ENCODE measurements at places on chromosomes 3 and 15. TPM values are rescaled to one million over a fixed set of nuclear protein-coding genes. Genes with fewer than 3 reads are reported as not detected.

The PDZRN3 gene
- 36.1 TPM for total RNA-seq

The TRIM42 gene
- not detected for total RNA-seq

The DAPK2 gene
- 6.7 TPM for total RNA-seq

The TPRG1 gene
- total RNA-seq: 1.3 TPM

The RAD51 gene
- 0.59 TPM for total RNA-seq

The LMOD3 gene
- 0.37 TPM for total RNA-seq

DNA sequence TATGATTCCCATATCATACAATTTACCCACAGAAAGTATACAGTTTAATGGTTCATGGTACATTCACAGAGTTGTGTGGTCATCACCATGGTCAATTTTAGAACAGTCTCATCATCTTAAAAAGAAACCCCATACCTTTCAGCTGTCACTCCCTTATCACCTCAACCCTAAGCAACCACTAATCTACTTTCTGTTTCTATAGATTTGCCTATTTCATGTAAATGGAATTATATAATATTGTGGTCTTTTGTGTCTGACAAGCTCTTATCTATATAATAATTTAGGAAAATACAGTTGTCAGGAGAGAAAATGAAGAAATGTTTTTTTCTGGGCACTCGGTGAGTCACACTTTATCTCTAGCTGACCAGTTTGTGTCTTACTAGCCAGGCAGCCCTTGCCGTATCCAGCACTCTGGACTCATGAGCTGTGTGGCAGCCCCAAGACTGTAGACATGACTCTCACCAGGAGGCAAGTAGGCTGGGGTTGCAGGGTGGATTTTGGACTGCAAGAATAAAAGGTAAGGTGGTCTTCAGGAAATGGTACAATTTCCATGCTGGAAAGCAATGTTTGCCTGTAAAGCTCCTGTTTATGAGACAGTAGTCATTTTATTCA is 234.6 kb downstream of the THRB start:
- DNase-seq: no peak

GRCh38 chr3:182755712-182756111 is 37.6 kb upstream of the ATP11B start:
- no peak for DNase-seq

DNA sequence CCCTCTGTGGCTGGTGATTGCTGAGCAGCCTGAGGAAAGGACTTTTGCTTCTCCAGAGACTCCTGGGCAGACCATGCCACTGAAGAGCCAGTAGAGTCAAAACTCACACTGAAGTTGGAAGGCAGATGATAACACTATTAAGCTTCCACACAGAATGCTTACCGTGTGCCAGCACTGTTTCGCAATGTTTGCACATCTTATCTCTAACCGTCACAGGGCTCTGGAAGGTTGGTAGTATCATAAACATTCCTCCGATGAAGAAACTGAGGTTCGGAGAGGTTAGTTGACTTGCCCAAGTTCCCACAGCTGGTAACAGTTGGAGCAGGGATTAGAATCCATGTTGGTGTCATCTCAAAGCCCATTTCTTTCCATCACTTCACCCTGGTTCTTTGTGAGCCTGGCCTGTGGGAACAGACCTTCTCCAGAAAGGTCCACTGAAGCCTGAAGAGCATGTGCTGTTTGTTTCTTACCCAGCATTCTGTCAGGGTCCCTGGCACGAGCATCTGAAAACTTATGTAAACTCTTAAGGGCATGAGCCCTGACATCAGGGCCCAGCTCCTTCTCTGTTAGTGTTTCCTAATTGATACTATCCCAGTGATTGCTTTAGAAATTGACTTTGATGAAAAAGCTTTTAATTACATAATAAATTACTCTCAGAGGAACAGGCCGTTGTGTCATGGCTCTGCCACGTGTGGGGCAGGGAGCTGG is 77.0 kb upstream of the PRR23C start:
- no peak for DNase-seq

DNA sequence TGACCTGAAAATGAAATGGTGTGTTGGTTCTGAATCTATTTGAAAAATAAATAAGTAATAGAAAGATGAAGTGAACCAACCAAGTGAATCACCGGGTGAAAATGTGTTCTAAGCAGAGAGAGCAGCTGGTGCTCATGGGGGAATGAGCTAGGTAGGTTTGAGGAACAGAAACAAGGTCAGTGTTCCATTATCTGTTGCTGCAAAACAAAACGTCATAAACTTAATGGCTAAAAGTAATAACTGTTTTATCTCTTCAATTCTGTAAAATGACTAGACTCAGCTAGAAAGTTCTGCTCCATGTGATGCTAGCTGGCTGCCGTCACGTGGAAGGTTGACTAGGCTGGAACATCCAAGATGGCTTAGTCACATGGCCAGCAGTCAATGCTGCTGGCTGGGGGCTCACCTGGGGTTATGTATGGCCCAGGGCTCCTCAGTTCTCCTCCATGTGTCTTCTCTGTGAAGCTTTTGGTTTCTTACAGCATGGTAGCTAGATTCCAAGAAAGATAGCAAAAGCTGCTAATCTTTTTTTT is 13.3 kb upstream of the SH3BP5 start:
- no peak for DNase-seq

GRCh38 chr3:123586968-123587367 is 2.1 kb upstream of the HACD2 start:
- no peak for DNase-seq

- DNase-seq: no peak
These were observed 81.8 kb downstream of the WDR76 start for GRCh38 chr15:43908516-43909050.

All from dorsolateral prefrontal cortex (tissue), 122 donors.